ENCODE measurements at places on chromosomes 13 and 19. TPM values are rescaled to one million over a fixed set of nuclear protein-coding genes. Genes with fewer than 3 reads are reported as not detected.

DGKH gene
- 5.3 TPM for total RNA-seq

SIGLEC5 gene
- total RNA-seq, result not detected

LDLR gene
- total RNA-seq, result 191 TPM

ZFP82 gene
- total RNA-seq, result 8.9 TPM

TTC9B gene
- total RNA-seq, result 0.17 TPM

CYP4F3 gene
- not detected for total RNA-seq

PRX gene
- 2.2 TPM for total RNA-seq

HCST gene
- total RNA-seq, result 0.87 TPM

RNF225 gene
- 0.66 TPM for total RNA-seq

GJA3 gene
- 16.7 TPM for total RNA-seq

ERICH4 gene
- not detected for total RNA-seq

STOML3 gene
- not detected for total RNA-seq

WDFY2 gene
- 16.1 TPM for total RNA-seq

RNF113B gene
- not detected for total RNA-seq

PARP4 gene
- total RNA-seq, result 51.4 TPM
